A549 treated with ZK216348 at 1 μM for 4 hours (cell line): ENCODE measurements at places on chromosomes 12 and 14. TPM values are rescaled to one million over a fixed set of nuclear protein-coding genes. Genes with fewer than 3 reads are reported as not detected.

The FGF6 gene
- total RNA-seq, result not detected in 5 replicates

The PTPRO gene
- total RNA-seq, result 0.21 TPM in 1 of 5 replicates, not detected in the others

The GALNT16 gene
- total RNA-seq, result 1.9 to 4.0 TPM (median 3.3 TPM) in 5 replicates

The SMIM41 gene
- total RNA-seq, result not detected in 5 replicates

The TRHDE gene
- total RNA-seq, result 0.18 to 0.21 TPM (median 0.19 TPM) in 3 of 5 replicates, not detected in the others

The DLGAP5 gene
- total RNA-seq, result 25.5 to 43.4 TPM (median 33.1 TPM) in 5 replicates

The CACNA1C gene
- total RNA-seq, result 0.09 to 0.11 TPM in 2 of 5 replicates, not detected in the others

The RPS6KA5 gene
- 2.5 to 4.8 TPM (median 4.4 TPM) in 5 replicates for total RNA-seq

The COX8C gene
- total RNA-seq, result not detected in 5 replicates

The TSHR gene
- not detected in 5 replicates for total RNA-seq

The KCTD10 gene
- total RNA-seq, result 41.8 to 53.6 TPM (median 47.6 TPM) in 5 replicates

The C12orf60 gene
- 1.3 to 2.1 TPM (median 1.7 TPM) in 5 replicates for total RNA-seq

The GPR65 gene
- total RNA-seq, result not detected in 5 replicates

The BEGAIN gene
- 4.0 to 10.0 TPM (median 7.2 TPM) in 5 replicates for total RNA-seq

The CRIP1 gene
- total RNA-seq, result 1,412 to 1,892 TPM (median 1,789 TPM) in 5 replicates

The CD4 gene
- not detected in 5 replicates for total RNA-seq

The ANAPC5 gene
- total RNA-seq, result 86.4 to 94.3 TPM (median 87.2 TPM) in 5 replicates

The EEF1AKMT3 gene
- 3.8 to 5.7 TPM (median 5.2 TPM) in 5 replicates for total RNA-seq

The TPPP2 gene
- total RNA-seq, result not detected in 5 replicates

The PTCSC3 gene
- total RNA-seq, result not detected in 5 replicates

The CTSG gene
- total RNA-seq, result not detected in 5 replicates

The TRPV4 gene
- total RNA-seq, result 0.07 to 0.18 TPM (median 0.09 TPM) in 5 replicates
